ENCODE measurements at places on chromosomes 3 and 15.

DNA sequence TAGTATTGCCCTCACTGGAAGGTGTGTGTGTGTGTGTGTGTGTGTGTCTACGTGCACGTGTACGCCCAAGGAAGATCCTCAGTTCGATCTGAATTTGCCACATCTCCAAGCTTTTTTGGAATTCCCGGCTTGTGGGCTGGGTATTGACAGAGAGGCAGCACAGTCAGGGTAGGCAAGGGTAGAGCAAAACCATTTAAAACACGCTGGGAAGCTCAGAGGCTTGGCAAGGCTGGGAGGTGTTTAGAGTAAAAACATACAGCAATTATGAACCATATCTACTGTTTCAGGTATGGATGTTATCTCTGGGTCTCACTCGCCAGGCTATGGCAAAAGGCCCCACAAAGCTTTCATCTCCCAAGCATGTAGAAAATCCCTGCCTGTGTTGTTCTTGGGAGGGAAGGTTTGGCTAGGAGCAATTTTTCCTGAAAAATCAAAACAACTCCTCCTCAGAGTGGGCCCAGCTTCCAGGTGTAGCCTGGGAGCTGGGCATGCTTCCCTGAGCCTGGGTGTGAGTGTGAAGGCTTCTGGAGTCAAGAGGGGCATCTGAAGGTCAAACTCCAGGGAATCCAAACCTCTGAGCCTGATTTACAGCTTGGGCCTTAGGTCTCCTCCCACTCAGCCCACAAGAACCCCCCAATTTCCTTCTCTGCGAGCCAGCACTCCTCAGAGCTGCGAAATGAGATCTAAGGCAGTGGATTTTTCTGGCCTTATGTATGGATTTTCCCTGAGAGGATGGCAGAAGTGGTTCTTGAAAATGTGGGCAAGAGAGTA, 244.8 kb upstream of the TPRG1 start:
- DNase-seq, result no peak

DNA sequence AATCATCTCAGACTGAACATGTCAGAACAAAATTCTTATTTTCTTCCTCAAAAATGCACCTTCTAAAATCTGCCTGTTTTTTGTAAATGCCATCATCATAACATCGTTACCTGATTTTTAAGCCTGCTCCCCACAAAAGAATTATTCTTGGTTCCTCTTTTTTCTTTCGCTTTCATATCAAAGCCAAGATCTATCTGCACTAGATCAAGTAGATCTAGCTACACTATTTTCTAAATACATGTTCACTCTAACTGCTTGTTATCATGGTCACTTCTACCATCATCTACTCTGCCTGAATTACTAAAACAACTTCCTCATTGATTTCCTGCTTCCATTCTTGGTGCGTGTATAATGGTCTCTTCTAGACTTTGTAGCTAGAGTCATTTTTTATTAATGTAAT, 217.7 kb downstream of the ARPP21 start:
- no peak for DNase-seq

- no peak for DNase-seq
These were observed 3.7 kb upstream of the JMJD7 start for GRCh38 chr15:41824062-41824745.

- no peak for DNase-seq
These were observed 8.1 kb downstream of the RAD18 start for GRCh38 chr3:8954938-8955763.

DNA sequence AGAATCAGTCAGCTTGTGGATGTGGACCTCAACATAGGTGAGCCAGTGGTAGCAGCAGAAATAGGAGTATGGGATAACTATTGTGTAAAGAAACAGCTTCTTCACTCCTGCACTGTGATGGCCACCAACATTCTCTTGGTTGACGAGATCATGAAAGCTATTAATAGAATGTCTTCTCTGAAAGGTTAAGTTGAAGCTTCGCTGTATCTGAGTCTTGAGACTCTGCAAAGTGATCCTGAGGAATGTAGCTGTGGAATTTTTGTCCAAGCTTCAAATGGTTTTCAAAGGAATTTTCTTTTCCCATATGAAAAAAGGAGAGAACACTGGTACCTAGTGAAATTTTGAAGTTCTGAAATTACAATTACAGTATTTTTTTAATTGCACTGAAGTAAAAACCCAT, 146.3 kb downstream of the GMNC start:
- no peak for DNase-seq

GRCh38 chr15:25437777-25438600, 835 bp downstream of the UBE3A start:
- DNase-seq, result peak; percentile 48

- DNase-seq, result no peak
These were observed 41.9 kb upstream of the SLC6A1 start for GRCh38 chr3:10950476-10951294.

GRCh38 chr3:126358038-126358815, 1.0 kb upstream of the KLF15 start:
- DNase-seq, result no peak

GRCh38 chr3:52054661-52055511, 1.5 kb downstream of the DUSP7 start:
- no peak for DNase-seq

GRCh38 chr3:100120012-100120411, 5.7 kb upstream of the FILIP1L start:
- no peak for DNase-seq

- no peak for DNase-seq
These were observed 20.0 kb downstream of the CERS3 start for GRCh38 chr15:100508641-100509300.

- peak; percentile 8 for DNase-seq
These were observed 11.6 kb upstream of the SCAMP5 start for GRCh38 chr15:74983725-74984231.

DNA sequence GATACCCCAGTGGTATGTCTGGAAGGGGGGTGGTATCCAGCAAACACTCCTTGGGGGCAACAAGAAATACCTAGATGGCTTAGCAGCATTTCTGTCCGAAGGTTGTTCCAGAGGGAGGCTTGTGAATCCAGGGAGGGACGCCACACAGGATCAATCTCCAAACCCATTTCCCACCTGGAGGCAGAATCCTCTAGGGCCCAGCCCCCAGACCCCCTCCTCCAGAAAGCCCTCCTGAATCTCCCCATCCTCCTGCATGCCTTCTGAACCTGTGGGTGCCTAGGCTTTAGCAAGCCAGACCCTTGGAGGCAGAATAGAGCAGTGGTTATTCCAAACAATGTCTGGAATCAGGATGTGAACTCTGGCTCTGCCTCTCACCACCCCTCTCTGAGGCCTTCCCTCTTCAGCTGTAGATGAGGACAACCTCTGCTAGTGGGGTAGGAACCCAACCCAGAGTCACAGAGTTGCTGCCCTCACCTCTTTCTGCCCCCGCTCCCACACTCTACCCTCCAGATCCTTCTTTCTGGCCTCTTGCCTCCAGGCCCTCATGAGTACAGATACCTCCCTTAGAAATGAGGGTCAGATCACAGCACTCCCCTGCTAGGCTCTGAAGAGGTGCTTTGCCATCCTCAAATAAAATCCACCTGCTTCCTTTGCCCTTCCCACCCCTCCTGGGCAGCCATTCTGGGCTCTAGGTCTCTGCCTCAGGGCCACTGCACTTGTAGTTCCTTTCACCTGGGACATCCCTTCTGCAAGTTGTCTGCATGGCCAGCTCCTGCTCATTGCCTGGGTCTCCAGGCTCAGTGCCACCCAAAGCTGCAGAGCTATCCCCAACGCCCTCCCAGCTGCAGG, 8.1 kb downstream of the CISH start:
- DNase-seq, result no peak

- DNase-seq, result no peak
These were observed 79.0 kb upstream of the CLDN18 start for GRCh38 chr3:137930976-137931375.

GRCh38 chr3:98600412-98601095, 7.1 kb upstream of the CPOX start:
- DNase-seq, result no peak

DNA sequence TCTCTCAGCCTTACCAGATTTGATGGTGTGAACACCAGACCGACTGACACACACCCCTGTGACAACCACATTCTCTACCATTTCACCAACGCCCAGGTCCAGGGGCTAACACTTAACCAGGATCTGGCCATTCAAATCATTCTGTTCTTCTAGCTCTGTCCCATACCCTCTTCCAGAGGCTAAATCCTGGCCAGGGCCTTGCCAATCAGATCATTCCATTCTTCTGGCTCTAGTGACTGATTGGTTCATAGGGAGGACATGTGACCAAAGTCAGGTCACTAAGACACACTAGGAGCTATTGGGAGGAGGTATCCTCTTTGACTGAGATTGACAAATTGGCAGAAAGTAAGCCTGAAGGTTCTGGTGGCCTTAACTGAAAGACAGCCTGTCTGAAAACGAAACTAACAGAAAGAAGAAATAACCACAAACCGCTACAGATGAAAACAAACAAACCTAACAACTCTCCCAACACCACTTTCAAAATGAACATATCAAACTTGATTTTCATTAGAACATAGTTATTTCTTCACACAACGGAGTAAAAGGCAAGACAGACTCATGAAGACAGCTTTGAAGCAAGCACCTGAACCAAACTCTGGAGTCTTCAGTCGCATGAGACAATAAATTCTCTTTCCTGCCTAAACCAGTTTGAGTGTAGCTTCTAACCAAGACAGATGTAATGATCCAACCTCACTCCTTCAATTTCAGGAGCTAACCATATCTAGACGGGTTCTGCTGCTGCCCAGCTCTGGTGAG, 68.5 kb downstream of the TRANK1 start:
- peak; percentile 13 for DNase-seq

DNA sequence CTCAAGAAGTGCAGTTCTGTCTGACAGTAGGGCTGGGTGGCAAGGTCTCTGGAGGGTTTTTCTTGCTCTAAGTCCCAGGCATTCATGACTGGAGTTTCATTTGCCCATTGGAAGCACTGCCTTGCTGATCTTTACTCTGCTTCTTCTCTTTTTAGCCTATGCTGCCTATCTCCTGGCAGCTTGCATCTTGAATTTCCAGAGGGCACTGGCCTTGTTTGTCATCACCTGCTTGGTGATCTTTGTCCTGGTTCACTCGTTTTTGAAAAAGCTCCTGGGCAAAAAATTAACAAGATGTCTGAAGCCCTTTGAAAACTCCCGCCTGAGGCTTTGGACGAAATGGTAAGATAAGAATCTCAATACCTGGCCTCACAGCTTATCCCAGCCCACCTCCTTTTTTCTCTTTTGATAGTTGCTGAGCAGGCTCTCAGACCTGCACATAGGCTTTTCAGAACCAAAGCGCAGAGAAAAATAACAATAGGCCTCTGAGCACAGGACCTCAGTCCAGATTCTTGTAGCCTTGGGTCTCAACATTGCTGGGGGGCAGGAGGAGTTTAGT, 10.9 kb downstream of the SLC28A2 start:
- DNase-seq, result no peak

- no peak for DNase-seq
These were observed 697.1 kb downstream of the NLGN1 start for GRCh38 chr3:174094669-174095068.

GRCh38 chr3:151107177-151107576, 21.7 kb downstream of the MED12L start:
- no peak for DNase-seq

Measured in activated gamma-delta T cell treated with Interleukin-2 at 50 U/mL for 16 hours (primary cell).